Activated CD4-positive, alpha-beta T cell treated with anti-CD3 and anti-CD28 coated beads for 24 hours (primary cell): ENCODE measurements at places on chromosomes 2 and 18.

DNA sequence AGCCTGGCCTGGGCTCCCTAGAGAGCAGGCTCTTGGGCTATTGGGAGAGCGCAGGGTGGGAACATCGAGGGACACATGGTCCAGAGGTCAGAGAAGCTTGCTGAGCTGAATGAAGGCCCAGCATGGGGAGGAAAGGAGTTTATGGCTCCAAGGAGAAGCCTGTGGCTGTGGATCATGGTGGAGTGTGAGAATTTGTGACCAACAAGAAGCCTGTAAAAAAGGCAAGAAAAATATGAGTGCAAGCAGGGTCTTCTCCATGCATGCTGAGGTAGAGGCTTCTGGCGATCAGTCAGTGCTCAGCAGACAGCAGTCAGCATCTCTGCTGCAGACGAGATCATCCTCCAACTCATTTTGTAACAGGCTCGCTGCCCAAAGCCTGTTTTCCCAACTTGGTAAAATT, 1.3 kb upstream of the SCYGR3 start:
- no peak for DNase-seq

- DNase-seq = no peak
Observed at GRCh38 chr2:170586571-170587095, 128.5 kb upstream of the SP5 start.

GRCh38 chr2:45009928-45010701, 863 bp upstream of the SIX2 start:
- no peak for DNase-seq

DNA sequence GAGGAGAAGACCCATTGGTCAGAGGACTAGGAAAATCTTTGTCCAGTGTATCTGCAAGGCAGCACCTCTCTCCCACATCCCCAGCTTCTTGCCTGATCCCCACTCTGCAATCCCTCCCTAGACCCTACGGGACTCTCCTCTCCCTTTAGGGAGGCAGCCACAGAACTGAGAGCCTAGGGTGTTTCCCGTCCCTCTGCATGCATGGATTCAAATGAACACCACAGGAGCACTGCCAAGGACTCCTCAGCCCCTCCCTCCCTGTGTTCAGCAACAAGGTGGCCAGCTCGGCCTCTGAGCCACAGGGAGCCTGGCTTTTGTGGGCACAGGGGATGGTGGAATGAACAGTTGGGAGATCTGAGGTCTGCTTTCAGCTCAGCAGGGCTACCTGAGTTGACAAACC, 117.1 kb downstream of the TXNL1 start:
- DNase-seq = no peak

GRCh38 chr18:73007195-73007914, 139.6 kb upstream of the NETO1 start:
- DNase-seq = no peak

DNA sequence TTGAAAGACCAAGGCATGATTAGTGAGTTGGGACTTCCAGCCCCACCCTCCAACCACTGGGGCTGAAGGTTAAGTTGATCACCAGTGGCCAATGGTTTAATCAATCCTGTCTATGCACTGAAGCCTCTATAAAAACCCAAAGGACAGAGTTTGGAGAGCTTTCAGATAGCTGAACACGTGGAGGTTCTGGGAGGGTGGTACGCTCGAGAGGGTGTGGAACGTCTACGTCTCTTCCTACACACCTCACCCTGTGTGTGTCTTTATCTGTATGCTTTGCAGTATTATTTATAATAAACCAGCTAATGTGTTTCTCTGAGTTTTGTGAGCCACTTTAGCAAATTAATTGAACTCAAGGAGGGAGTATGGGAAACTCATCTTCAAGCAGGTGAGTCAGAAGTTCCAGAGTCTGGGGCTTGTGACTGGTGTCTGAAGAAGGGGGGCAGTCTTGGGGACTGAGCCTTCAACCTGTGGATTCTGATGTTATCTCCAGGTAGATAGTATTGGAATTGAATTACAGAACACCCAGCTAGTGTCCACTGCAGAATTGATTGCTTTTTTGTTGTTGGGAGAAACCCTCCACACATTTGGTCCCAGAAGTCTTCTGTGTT, 20.3 kb downstream of the ACTR3 start:
- peak; percentile 41 for DNase-seq

DNA sequence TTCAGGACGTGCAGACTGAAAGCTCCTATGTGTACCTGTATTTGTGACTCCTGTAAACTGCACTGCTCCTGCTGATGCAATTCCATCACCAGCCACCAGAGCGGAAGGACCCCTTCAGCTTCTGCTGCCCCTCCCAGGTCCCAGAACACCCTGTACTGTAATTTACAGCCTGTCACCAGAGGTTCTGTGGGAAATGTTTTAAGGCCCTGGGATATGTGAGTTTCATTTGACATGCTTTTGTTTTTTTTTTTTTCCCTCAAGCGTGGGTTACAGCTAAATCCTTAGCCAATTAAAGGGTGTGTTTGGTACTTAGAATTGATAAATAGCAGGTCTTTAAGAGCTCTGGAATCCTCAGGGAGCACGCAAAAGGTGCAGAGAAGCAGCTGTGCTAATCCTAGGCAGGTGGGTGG, 79.4 kb downstream of the KCTD1 start:
- no peak for DNase-seq

DNA sequence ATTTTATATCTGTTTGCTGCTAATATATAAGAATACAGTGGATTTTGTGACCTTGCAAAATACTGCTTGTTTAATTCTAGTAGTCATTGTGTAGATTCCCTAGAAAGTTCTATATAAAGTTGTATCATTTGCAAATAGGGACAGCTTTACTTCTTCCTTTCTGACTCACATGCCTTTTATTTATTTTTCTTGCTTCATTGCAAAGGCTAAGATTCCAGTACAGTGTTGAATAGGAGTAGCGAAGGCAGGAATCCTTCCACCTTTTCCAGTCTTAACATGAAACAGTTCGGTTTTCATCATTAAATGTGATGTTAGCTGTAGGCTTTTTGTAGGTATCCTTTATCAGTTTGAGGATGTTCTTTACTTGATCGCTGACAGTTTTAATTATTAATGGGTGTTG, 58.1 kb downstream of the DGKD start:
- no peak for DNase-seq

DNA sequence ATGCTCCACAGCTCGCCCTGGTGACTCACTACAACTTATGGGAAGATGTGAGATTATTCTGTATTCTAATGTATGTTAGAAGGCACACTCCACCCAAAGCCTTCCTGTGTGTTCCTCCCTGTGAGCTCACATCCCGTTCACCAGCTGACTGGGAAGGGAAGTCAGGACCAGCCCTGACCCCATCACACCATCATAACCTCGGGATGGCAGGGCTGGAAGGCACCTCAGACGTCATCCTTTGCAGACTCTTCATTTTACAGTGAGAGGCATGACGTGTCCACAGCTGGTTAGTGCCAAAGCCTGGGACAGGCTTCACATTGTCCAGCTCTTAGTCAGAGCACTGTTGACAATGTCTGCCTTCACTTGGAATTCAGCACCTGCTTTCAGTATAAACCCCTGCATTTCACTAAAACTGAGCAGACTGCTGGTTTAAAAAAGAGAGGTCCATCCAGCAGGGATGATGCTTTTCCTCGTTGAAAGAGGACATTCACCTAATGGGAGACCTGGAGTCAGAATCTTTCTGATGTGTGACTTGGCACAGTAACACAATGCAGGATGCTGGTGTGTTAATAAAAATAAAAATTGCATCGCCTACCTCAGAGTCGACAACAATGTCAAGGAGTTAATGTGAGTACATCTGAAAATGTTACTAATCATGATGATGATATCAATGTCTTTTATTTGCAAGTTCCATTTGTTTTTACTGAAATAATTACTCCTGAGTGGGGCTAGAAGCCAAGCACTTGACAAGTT, 418.0 kb upstream of the TNP1 start:
- no peak for DNase-seq

DNA sequence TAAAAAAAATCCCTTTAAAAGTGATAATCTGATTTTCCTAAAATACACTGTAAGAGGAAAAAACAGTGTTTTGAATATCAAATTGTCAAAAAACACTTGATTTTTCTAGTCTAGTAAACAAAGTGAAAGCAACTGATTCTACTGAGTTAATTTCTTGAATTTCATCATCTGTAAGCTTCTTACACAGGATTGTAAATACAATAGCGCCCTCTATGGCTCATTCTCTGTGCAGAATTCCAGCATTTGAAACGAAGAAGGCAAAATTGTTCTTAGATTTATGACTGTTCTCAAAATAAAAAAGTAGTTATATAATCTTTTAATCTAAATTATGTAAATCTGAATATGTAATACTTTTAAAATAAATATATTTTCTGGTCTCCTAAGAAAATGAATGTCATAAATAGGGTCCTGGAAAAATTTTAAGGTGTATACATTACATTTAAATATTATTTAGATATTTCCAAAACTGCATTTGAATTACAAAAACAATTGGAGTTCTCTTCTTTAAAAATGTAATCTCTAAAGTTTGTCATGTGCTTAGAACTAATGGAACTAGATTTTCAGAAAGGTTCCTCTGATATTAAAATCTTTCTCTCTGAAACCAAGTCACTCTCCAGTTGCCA, 176.9 kb upstream of the MC4R start:
- DNase-seq = no peak

DNA sequence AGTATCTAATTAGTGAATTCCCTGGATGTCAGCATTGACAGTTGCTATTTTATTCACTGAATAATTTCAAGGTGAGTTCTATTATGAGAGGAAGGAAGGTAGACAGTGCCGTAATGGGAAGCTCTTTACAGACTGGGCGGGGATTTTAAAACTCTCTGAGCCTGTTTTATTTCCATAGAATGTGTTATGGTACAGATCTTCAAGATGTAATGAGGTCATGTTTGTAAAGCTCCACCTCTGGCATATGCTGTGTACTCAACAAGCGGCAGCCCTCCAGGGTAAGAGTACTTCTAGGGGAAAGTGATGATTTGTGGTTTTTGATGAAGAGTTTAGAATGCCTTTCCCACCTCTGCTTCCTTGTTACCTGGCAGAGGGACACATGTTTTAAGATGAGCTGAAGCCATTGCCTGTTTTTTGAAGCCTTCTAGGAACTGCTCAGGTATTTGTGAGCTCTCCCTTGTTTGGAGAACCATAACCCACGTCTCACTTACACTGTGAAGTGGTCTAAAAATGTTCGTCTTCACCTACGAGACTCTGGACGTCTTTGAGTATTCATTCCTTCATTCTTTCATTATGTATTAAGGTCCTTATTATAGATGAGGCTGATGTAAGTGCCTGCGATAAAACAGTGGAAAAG, 251.2 kb downstream of the PTGR3 start:
- DNase-seq = no peak

- DNase-seq = no peak
Observed at GRCh38 chr18:58842978-58843687, 21.5 kb upstream of the ZNF532 start.

- no peak for DNase-seq
Observed at GRCh38 chr18:36108196-36108595, 20.9 kb downstream of the SLC39A6 start.

- no peak for DNase-seq
Observed at GRCh38 chr2:67631483-67631882, 234.3 kb downstream of the ETAA1 start.

GRCh38 chr2:145412155-145412554, 892.2 kb upstream of the ZEB2 start:
- DNase-seq = no peak

GRCh38 chr2:146489386-146489785, 1355.4 kb upstream of the ACVR2A start:
- no peak for DNase-seq

- DNase-seq = no peak
Observed at GRCh38 chr18:34863702-34864101, 153.6 kb downstream of the DTNA start.

GRCh38 chr18:36594621-36595020, 234.2 kb downstream of the TPGS2 start:
- no peak for DNase-seq

GRCh38 chr18:75168619-75169018, 40.3 kb downstream of the PTGR3 start:
- no peak for DNase-seq

DNA sequence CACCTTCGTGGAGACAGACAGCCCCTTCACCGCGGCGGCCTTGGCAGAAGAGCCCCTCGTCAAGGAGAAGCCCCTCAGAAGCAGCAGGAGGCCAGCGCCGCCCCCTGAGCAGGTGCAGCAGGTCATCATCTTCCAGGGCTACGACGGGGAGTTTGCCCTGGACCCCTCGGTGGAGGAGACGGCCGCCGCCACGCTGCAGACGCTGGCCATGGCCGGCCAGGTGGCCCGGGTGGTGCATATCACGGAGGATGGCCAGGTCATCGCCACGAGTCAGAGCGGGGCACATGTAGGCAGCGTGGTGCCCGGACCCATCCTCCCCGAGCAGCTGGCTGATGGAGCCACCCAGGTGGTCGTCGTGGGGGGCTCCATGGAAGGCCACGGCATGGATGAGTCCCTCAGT, 145.7 kb downstream of the PTGR3 start:
- no peak for DNase-seq

DNA sequence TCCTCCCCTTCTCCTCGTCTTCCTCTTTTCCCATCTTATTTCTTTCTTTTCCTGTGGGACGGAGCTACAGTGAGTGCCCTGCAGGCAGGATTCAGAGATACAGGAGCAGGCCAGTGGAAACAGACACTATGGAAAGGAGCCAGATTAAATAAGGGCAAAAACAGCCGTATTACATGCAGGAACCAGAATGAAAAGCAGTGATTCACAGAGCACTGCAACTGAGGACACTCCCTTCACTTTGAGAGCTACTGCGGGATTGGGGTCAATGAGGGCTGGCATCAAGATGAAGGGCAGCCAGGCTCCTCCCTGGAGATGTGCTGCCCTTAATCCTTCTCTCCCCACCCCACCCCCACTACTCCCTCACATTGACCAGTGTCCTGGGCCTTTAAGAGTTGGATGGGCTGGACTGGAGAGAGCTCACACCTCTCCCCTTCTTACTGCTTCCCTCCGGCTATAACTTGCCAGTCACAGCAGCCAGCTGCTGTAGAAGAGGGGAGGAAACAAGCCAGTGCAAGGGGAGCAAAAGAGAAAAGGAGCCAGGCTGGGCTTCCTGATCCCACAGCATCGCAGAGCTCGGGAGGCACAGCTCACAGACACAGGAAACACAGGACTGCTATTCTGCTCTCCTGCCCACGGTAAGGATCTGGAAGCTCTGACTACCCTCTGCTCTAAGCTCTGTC, at the start of gene PLCD4:
Gene PLCD4, plus strand, starts transcription at position 464 of the 680 bp plus-strand sequence. CDS start 7,841 bp downstream, outside the sequence.
- DNase-seq = no peak

DNA sequence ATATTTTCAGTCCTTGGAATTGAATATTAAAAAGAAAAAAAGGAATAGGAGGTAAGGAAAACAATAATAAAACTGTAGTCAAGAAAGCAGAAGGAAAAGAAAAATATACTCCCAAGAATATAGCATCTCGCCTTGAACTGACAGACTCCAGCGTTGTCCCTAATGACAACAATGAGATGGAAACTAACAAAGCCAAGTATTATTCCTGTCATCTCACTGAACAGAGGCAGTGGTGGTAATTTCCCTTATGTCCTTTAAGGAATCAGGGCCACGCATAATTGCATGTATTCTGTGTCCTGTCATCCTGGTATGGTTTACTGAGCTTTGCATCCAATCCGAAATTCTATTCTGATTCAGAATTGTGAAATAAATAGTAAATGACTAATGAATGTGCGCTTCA, 158.9 kb downstream of the LRRTM4 start:
- DNase-seq = no peak

GRCh38 chr2:110858135-110858725, 125.9 kb downstream of the ACOXL start:
- DNase-seq = no peak
